ENCODE measurements at places on chromosomes 7 and 10.

GRCh38 chr7:36021917-36022550, 131.0 kb upstream of the EEPD1 start:
- peak; percentile 48 for DNase-seq

GRCh38 chr7:11750191-11750590, 81.8 kb downstream of the THSD7A start:
- DNase-seq = no peak

GRCh38 chr7:16579216-16579615, 52.6 kb downstream of the LRRC72 start:
- DNase-seq = no peak

DNA sequence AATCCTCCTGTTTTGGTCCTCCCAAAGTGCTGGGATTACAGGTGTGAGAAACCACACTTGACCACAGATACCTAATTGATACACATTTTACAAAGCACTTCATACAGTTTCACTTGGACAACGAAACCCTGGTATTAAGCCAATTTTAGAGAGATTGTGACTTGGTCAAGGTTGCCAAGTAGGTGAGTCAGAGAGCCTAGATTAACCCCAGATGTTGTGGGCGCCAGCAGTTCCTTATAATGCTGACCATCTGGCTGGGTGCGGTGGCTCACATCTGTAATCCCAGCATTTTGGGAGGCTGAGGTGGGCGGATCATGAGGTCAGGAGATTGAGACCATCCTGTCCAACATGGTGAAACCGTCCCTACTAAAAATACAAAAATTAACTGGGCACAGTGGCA, 4.9 kb upstream of the PHKG1 start:
- no peak for DNase-seq

GRCh38 chr10:71769279-71769823, 4.0 kb downstream of the VSIR start:
- no peak for DNase-seq

DNA sequence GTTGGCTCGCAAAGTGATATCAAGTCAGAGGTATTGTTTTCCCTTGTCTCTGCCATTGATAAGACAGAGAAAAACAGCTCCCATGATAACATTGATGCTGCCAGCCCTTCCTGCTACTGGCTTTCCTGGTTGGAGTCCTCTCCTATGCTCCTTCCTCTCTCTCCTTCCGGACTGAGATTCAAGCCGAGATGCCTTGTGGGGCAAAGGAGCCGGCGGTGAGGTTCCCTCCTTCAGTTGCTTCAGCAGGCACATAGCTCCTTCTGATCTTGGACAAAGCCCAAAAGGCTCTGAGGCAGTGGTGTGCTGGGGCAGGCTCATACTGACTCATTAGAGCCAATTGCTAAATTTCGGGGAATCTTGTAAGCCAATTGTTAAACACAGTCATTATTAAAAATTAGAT, 8.8 kb upstream of the ZCCHC24 start:
- DNase-seq = no peak

DNA sequence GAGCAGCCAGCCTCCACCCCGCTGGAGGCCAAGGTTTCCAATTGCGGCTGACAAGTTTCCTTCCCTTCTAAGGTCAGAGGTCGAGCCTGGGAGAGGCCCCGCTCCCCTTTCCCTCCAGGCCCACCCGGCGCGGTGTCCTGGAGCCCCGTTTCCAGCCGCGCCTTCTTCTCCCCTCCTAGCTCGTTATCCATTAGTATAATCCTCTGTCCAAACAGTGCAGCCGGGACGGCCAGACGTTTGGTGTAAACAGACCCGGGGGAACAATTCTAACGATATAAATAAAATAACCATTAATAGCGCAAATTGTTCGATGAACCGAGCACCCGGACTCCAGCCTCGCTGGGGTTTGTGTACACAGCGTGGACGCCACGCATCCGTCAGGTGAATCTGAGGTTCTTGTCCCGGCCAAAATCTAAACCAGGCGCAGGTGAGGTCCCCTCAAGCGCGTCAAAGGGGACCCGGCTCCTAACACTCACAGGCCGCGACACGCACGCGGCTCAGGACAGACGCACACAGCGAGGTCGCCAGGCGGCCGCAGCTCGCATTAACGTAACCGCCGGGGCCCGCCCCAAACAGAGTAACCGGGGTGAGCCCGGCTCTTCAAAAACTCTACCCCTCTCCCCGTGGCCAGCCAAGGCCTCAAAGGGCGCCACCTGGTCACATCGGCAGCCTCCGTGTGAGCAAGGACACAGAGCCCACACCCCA, 10.8 kb upstream of the NKX2-3 start:
- DNase-seq = no peak

GRCh38 chr10:7589748-7590147, 77.0 kb downstream of the ITIH5 start:
- no peak for DNase-seq

GRCh38 chr7:150737265-150738055, at the start of gene GIMAP5:
Gene GIMAP5, plus strand, starts transcription at chr7:150737418. Its CDS starts 3,467 bp downstream, at chr7:150740885.
- no peak for DNase-seq

DNA sequence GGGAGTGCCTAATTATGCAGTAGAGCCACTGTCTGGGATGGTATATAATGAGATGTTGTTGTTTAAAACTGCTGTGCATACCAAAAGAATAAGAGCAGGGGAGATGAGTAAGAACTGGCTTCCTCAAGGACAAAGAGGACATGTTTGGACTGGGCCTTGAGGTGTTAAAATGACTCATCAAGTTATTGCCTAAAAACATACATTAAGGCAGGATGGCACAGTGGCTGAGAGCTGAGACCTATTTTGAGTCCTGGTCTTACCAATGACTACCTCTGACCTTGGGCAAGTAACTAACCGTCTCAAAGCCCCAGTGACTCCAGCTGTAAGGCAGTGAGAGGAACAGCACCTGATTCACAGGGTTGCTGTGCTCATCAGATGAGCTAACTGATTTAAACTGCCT, 71.1 kb downstream of the CFAP58 start:
- DNase-seq = no peak

GRCh38 chr7:12647364-12648219, 39.8 kb upstream of the ARL4A start:
- DNase-seq = no peak

GRCh38 chr10:34176351-34176750, 638.7 kb downstream of the PARD3 start:
- DNase-seq = no peak

DNA sequence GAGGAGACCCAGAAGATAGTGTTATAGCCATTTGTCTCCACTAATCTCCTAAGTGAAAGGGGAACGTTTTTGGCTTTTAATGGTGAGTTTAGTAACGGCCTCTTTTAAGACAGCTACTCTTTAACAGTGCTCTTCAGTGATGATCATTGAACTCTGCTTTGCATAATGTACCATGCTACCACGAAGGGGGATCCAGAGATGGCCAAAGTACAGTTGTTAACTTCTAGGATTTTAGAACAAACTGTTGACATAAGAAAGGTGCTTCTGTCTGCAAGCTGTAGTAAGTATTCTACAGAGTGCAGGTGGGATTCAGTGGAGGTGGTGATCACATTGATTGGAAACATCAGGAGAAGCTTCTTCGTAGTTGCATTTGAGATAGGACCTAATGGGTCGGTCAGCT, 114.1 kb upstream of the RPA3 start:
- DNase-seq = no peak

GRCh38 chr7:41915871-41916270, 213.0 kb upstream of the INHBA start:
- no peak for DNase-seq

DNA sequence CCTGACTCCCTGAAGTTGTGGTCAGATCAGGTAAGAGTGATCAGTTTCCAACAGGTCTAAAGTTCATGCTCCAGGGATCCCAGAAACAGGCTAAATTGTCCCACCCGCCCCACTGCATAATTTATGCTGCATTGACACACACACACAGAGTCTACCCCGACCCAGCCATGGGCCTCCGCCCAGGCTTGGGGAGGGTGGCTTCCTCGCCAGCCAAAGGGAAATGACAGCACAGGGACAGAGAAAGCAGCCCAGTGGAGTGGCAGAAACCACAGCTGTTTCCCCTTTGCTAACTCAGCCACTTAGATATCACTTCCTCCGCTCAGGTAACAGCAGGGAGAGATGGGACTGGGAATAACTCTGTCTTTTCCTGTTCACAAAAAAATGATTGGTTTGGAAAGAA, 9.4 kb downstream of the SH3PXD2A start:
- no peak for DNase-seq

DNA sequence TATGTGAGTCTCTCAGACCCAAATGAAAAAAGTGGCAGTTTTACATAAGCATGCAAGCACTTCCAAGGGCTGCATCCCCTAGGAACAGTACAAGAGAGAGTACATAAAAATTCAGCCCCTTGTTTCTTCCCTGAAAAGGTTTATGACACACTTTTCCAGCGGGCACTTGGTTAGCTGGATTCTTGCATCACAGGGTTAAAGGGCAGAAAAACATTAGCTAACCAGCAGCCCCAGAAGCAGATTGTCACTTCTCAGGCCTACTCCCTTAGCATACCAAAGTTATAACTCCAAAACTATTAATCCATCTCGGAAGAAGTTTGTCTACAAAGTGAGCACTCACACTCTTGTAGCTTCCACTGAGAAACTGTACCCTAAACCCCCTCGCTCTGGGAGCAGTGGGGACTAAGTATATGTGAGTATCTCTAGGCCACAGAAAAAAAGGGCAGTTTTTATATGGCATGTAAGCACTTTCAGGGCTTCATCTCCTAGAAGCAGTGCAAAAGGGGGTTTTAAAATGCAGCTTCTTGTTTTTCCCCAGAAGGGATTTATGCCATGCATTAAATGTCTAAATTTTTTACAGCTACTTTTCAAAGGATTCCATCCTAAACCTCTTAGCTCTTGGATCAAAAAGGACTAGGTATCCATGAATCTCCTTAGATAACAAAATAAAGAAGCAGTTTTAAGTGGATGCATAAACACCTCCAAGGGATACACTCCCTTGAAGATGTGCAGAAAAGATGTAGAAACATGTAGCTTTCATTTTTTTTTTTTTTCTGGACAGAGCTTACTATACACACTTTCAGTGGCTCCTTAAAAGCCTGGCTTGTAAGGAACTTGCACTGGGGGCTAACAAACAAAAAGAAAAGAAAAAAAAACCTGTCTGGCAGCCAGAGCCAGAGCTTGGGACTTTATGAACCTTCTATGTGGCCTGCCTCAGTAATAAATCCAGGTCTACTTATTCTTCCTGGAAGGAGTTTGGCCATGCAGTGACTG, 956.7 kb downstream of the CCSER2 start:
- DNase-seq = no peak

- DNase-seq = no peak
Measured at GRCh38 chr10:56991591-56992069, 630.6 kb upstream of the ZWINT start.

GRCh38 chr10:93452143-93452542, 30.0 kb downstream of the MYOF start:
- no peak for DNase-seq

DNA sequence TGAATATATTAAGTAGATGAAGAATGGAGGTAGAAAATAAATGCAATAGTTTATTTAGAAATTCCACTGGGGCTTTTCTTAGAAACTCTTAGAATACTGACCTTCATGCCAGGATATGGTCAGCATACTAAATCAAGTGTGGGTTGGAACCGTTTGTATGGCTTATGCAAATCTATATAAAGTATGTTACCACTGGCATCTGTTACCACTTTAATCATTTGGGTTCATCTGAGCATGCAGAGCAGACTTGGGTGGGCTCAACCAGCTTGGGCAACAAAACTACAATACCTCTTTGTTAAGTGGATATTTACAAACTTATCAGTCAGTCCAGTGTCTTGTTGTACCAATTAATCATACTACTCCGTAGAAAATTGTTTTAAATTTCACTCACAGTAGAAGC, 125.8 kb downstream of the CRPPA start:
- DNase-seq = no peak

GRCh38 chr7:3443716-3444115, 142.7 kb downstream of the SDK1 start:
- DNase-seq = no peak

- no peak for DNase-seq
Measured at GRCh38 chr7:50552139-50552538, 13.1 kb downstream of the DDC start.

GRCh38 chr7:25847336-25848070, 304.5 kb upstream of the NFE2L3 start:
- no peak for DNase-seq

- peak; percentile 5 for DNase-seq
Measured at GRCh38 chr7:86664486-86664885, 20.8 kb downstream of the GRM3 start.

- DNase-seq = no peak
Measured at GRCh38 chr7:88091988-88092675, 127.7 kb downstream of the SRI start.

DNA sequence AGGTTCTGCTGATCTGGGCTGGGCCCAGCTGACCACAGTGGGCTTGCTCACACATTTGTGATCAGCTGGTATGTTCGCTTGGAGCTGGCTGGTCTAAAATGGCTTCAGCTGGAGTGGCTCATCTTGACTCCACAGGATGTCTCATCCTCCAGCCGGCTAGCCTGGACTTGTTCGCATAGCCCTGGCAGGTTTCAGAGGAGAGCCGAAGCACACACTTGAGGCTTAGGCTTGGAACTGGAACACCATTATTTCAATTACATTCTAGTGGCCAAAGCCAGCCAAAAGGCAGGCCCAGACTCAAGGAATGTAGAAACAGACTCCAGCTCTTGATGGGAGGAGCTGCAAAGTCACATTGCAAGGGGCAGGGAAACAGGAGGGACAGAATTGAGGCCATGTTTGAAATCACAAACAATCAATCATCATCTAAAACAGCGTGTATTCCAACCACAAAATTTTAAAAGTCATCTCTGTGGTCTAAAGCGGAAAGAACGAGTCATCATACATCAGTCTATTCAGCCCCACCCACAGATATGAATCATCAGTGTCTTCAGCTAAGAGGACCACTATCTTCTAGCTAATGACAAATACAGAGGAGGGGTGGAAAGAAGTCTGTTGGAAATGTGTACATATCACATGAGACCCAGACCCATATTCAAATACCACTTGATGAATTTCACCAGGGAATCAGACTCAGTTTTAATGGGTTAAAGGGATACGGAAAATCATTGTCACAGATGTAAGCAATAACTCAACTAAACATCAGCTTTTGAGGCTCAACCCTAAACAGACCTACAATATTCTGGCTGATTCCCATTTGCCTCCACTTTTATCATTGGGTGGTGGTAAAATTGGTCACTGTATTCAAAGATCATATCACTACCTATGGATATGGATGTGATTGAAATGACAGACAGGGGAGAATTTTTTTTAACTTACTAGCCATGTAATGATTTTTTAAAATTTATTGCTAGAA, 139.0 kb upstream of the MKLN1 start:
- no peak for DNase-seq

DNA sequence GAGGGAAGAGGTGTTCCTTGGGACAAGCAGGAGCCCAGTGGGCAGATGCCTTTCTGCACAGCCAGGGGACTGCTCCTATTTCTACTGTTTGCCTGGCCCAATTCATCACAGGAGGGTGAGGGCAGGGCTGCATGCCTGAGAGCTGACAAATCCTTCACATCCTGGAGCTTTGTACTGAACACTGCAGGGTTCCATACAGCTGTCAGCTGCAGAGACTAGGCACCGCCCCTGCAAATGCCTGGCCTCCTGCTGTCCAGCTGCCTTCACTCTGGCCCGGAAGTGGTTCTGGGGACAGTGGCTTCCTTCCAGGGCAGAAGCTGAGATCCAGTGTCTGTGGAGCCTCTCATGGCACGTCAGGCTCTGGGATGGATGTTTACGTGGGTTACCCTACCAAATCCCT, 470.7 kb downstream of the DNAJB6 start:
- no peak for DNase-seq

Data from nucleus accumbens (tissue), 56 donors.